ENCODE measurements at places on chromosomes 5 and 9.

DNA sequence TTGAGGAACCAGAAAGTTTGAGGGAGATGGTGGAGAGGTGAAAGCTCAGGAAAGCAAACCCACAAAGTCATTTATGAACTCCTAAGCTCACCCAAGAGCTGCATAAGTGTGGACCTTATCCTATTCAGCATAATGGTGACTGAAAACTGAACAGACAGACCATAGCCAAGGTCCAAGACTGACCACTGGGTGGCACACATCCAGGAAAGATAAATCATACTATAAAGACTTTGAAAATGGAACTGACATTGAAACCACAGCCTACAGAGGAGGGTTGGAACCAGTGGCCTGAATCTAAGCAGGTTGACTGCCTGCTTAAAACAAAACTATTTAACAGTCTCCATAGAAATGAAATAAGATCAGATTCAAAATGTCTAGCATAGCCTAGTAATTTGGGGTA, 121.0 kb upstream of the RGS7BP start:
- DNase-seq = no peak

DNA sequence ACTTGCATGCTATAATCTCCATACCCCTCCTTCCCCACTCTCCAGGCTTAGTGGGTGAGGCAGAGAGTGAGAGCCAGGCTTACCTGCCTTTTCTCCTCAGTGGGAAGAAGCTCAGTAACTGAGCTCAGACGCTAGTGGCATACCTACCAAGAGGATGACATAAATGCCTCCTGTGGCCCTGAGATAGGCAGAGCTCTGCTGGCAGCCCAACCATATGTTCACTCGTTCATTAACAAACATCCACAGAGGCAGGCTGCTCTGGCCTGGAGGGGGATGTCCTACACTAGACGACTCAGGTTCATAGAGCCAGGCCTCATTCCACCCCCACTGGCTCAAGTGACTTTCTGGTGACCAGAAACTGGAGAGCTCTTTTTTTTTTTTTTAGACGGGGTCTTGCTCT, 81.3 kb downstream of the THBS4 start:
- DNase-seq = no peak

- no peak for DNase-seq
These were observed 2.0 kb downstream of the CYFIP2 start for GRCh38 chr5:157267761-157268480.

GRCh38 chr9:31519826-31520225, 864.6 kb upstream of the ACO1 start:
- no peak for DNase-seq

- DNase-seq = no peak
These were observed 3.6 kb upstream of the RORB start for GRCh38 chr9:74493512-74493911.

- DNase-seq = no peak
These were observed 250.1 kb downstream of the PBX3 start for GRCh38 chr9:125997196-125997823.

DNA sequence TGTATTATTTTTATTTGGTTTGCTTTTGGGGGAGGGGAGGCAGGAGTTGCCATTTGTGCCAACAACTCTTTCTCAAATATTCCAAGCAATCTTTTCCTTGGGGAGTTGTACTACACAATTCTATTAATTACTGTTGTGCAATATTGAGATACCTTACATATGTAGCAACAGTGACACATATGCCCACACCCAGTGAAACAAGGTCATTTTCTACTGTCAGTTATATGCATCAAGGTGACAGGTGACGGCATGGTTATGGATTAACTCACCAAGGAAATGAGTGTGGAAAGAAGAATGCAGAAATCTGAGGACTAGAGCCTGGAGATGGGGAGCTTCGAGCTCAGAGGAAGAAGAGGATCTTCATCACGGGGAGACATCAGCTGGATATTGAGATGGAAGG, 17.9 kb upstream of the MSMP start:
- DNase-seq = no peak

- DNase-seq = no peak
These were observed 67.5 kb downstream of the COL15A1 start for GRCh38 chr9:99011161-99011709.

GRCh38 chr5:9245071-9245470, 300.8 kb downstream of the SEMA5A start:
- DNase-seq = no peak

GRCh38 chr9:111427186-111427585, 57.0 kb downstream of the ECPAS start:
- DNase-seq = no peak

DNA sequence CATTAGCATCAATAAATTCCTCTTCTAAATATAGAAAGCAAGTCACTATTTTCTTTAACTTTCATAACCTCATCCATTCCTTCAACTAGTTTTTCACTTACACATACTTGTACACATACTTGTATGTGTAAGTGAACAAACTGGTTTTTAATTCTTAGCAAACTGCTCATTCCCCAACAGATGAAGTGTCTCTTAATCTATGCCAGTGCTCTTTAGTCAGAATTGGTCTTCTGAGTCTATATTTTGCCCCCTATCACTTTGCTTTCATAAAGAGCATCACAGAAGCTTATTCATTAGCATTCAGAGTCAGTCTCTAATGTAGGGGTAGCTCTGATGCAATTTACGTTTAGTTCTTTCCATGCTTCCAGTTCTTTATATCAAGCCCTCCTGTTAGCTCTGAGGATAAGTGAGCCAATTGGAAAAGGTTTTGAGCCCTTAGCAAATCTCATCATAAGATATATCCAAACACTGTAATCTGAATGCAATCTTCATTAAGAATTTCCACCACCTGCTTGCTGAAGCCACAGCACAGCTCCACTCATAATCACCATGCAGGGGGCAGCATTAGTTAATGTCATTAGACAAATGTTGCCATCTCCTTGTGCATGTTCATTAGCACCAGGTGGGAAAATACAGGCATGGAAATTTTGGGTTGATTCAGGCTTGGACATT, 178.5 kb upstream of the SLC24A2 start:
- no peak for DNase-seq

GRCh38 chr9:127022913-127023660, 99.3 kb downstream of the ANGPTL2 start:
- DNase-seq = no peak

DNA sequence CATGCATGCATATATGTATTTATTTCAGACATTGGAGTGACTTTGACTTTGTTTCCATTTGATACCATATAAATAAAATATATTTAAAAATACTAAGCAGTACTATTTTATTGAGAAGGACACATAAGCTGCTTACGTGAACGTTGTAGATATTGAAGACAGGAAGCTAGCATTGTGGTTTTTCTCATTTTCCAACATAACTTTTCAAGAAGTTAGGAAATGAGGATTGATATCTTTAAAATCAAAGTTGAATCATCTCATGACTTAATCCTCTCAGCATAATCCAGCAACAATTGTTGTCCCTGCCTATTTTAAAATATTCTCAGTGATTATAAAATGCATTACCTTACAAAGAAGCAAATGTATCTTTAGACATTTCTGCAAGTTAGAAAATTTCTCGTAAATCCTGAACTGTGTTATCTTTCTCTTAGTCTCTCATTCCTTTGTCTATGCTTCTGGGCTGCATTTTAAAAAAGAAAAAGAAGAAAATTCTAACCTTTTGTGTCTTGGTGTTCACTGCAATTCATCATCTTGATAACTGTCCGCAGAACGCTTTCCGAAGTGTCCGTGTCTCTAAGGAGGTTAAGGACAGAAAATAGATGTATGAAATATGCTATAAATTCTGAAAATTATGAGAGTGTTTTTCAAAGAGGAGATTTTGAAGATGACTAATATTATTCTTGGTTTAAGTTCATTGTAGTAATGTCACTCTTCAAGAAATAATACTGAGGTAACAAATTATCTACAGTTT, 1089.9 kb upstream of the CDH6 start:
- DNase-seq = no peak

- DNase-seq = no peak
These were observed 52.0 kb upstream of the KLF4 start for GRCh38 chr9:107541523-107541922.

GRCh38 chr5:108220834-108221233, 161.1 kb downstream of the FBXL17 start:
- no peak for DNase-seq

Data from stimulated activated CD8-positive, alpha-beta memory T cell treated with anti-CD3 and anti-CD28 coated beads, Interleukin-7, amount 100 ng/mL, for 24 hours (primary cell).